ENCODE measurements at places on chromosomes 12 and 14.
A peak's percentile ranks its signal among the peaks of the same experiment; 100 is the strongest.

GRCh38 chr14:91252871-91253794 lies 8.6 kb upstream of the GPR68 start:
- no peak for DNase-seq

DNA sequence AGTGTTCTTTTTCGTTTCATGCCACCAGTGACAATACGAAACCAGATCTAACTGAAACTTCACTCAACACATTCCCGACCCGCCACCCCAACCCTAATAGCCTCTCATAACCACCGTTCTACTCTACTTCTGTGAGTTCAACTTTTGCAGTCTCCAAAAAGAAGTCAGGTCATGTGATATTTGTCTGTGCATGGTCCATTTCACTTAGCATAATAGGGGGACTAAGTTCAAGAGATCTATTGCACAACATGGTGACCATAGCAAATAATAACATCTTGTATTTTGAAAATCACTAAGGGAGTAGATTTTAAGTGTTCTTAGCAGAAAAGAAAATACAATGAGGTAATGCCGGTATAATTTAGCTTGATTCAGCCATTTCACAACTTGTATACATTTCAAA lies 376.4 kb downstream of the DIO2 start:
- no peak for DNase-seq

- DNase-seq: no peak
Measured at GRCh38 chr12:57216014-57216911, at the start of gene NXPH4. TSS of gene NXPH4 (plus strand) at chr12:57216794. CDS start at chr12:57216970, 176 bp downstream.

DNA sequence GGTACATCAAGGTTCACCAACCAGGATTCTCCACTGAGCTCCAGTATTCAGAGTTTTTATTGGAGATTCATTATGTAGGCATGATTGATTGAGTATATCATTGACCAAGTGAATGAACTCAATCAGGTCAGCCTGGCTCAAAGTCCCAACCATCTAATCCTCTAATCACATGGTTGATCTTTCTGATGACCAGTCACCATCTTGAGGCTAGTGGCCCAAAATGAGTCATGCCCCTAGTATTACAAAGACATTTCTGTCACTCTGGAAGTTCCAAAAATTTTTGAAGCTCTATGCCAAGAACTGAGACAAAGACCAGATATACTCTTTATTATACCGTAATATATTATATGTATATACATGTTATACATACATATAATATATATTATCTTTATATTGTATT lies 75.9 kb upstream of the ATF7IP start:
- DNase-seq: no peak

GRCh38 chr14:71625175-71625574 lies 307.1 kb upstream of the RGS6 start:
- no peak for DNase-seq

DNA sequence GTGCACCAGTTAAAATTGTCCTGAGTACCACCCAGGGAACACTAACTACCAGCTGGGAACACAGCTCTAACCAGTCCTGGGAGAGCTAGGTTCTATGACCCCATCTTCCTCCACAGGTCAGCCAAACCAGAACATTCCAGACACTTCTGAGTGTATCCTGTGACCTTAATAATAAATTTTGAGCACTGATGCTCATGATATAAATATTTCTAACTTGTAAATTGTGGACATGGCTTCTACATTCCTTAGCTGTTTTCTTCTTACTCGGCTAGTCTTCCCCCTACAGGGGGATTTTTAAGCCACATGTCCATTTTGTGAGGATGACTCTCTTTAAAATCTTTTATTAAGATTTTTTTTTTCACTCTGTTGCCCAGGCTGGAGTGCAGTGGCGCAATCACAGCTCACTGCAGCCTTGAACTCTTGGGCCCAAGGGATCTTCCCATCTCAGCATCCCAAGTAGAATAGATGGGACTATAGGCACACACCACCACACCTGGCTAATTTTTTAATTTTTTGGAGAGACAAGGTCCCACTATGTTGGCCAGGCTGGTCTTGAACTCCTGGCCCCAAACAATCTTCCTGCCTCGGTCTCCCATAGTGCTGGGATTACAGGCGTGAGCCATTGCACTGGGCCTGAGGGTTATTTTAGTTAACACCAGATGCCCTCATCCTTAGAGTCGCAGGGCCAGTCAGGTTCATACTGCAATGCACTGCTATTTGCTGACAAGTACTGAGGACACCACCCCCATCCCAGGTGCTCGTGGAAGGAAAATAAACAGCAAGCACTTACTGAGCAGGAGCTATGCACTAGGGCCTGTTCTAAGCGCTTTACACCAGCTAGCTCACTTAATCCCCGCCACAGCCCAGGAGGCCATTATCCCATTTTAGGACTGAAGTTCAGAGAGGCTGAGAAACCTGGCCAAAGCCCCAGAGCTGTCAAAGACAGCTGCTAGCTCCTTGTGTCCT lies 142.6 kb upstream of the NCOR2 start:
- no peak for DNase-seq

DNA sequence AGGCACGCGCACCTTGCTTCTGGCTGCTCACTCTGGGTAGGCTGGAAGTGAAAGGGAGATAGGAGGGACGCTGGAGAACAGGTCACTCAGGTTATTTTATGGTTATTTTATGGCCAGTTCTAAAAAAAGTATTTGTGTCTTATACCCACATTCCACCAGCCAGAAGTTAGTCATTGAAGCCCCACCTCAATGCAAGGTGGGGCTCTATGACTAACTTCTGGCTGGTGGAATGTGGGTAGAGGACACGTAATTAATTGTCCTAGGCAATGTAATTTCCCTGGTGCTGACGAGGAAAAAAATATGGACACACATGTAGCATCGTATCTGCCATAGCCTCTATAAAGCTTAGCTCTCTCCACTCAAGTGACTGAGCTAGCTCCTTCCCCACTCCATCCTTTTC lies 104.9 kb downstream of the PDZRN4 start:
- no peak for DNase-seq

DNA sequence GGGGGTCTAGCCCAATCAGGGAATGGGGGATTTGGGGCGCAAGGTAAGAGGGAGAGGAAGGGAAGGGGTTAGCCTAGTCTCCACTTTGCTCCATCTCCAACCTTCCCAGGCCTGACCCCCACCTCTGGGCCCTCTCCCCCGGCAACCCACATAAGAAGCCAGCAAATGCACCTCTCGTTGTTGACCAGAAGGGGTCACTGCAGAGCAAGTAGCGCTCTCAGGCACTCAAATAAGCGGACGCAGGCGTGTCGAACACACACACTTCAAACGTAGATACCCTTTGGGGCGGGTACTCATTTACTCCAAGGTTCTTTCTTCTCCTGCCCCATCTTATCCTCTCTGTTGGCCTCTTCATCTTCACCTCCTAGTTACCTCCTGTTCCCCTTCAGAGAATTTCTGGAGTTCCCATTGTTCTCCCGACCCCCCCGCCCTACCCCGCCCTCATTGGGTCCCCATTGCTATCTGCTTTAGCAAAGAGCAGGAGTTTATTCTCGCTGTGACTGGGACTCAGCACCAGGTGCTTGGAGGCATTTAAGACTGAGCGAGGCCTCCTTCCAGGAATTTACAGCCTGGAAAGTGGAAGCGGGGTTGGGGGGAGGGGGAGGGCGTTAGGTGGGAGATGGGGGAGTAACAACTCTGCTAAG lies 1.5 kb upstream of the SRRM4 start:
- DNase-seq: no peak

- no peak for DNase-seq
Measured at GRCh38 chr14:92789457-92790089, 4.5 kb upstream of the GOLGA5 start.

GRCh38 chr14:36455241-36455627 lies 64.8 kb downstream of the NKX2-1 start:
- DNase-seq: no peak

DNA sequence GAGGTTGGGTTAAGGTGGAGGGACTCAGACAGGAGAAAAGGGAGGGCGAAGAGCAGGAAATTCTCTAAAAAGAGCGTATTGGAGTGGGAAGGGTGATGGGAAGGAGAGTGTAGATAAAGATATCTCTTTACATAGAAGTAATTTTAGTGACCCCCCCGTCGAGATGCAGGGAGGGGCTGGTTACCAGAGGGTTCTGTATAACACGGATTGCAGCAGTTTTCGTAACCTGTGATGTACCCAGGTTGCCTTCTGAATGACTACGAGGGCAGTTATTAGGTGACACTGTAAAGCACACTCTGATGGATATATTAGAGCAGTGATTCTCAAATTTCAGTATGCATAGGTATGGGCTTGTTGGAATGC lies 443 bp downstream of the DNAL1 start:
- DNase-seq: no peak

DNA sequence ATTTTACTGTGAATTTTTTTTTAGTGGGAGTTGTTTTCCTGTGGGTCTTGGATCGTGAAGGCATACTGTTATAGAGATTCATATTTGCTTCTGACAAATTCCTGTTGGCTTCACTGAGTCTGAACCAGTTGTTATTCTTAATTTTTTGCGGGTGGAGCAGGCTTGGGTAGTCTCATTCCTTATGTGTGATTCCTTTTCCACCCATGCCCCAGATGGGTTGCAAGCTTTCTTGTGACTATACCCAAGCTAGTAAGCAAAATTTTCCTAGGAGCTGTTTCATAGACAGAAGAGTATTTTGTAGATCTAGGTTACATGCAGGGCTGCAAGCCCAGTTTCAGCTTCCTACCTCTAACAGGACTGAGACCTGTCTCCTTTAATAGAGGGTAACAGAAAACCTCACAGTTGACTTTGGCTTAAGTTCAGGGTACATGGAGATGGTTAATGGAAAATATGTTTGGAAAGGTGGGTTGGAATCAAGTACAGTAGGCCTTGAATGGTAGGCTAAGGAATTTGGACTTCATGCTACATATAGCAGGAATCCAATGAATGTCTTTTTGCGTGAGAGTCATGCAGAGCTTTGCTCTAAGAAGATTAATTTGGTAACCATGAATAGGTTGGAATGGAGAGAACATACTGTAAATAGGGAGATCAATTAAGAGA lies 29.0 kb downstream of the TRMT5 start:
- no peak for DNase-seq

GRCh38 chr14:55518391-55518790 lies 61.6 kb upstream of the KTN1 start:
- DNase-seq: no peak

- DNase-seq: no peak
Measured at GRCh38 chr14:104658325-104658712, 31.1 kb upstream of the INF2 start.

DNA sequence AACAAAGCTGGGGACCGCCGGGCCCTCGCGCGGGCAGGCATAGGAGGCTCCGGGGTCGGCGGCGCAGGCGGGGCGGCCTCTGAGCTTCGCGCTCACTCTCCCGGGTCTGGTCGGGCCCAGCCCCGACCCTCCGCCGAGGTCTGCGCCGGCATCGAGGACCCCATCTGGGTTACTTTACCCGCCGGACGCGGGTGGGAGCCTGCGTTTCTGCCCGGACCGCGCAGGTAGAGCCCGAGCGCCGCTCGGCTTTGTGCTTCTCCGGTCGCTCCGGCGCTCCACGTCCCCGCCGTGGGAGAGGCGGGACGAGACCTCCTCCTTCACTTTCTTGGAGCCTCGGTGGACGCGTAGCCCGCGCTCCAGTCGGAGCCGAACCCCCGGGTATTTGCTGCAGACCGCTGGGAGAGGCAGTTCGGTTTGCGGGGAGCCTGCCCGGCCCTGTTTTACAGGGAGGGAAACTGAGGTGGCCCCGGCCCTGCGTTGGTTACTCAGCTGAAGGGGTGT lies 63.2 kb downstream of the FBXL14 start:
- DNase-seq: no peak

DNA sequence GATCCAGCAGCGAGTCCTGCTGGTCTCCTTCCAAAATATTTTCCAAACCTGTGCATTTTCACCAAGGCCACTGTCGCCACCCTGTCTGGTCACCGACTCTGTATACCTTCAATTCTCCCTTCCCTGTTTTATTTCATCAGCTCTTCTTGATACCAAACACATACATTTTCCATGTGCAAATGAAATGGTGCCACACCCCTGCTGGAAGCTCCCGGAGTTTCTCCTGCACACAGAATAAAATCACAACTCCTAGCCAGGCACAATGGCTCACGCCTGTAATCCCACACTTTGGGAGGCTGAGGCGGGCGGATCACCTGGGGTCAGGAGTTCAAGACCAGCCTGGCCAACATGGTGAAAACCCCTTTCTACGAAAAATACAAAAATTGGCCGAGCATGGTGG lies 14.0 kb downstream of the VSIG10 start:
- DNase-seq: no peak

- DNase-seq: no peak
Measured at GRCh38 chr12:13442457-13442856, 245.9 kb downstream of the EMP1 start.

GRCh38 chr12:3123729-3124128 lies 46.5 kb downstream of the TSPAN9 start:
- DNase-seq: peak; percentile 14

- no peak for DNase-seq
Measured at GRCh38 chr12:62799766-62800406, 135.1 kb downstream of the PPM1H start.

- no peak for DNase-seq
Measured at GRCh38 chr12:468671-469389, 9.1 kb downstream of the B4GALNT3 start.

GRCh38 chr12:59194794-59195193 lies 274.5 kb upstream of the LRIG3 start:
- no peak for DNase-seq

GRCh38 chr12:6748761-6749160 lies 4.2 kb downstream of the MLF2 start:
- no peak for DNase-seq

GRCh38 chr14:89397569-89398230 lies 19.3 kb downstream of the FOXN3 start:
- DNase-seq: no peak

DNA sequence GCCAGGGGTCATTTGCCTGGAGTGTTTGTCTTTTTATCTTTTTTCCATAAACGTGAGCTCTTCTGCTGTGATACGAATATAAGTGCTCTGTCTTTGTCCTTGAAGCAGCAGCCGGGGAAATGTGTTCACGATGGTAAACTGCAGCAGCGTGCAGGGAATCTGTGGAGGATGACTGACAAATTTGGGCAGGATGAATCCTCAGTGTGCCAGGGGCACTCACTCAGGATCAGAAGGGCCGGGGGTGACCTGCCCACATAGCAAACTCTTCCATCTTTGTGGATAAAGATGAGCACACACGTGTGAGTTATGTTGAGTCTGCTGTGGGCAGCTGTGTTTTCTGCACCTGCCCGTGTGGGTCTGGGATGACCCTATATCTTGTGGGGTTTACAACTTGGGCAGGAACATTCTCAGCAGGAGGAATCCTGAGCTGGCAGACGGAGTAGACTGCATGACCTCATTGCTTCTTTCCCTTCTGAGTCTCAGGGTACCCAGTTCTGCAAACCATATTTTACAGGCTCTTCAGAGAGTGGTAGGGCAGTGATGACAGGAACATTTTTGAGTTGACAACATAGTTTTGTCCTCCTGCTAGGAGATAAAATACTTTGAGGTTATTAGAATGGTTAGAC lies 711 bp downstream of the ANO4 start:
- DNase-seq: no peak

DNA sequence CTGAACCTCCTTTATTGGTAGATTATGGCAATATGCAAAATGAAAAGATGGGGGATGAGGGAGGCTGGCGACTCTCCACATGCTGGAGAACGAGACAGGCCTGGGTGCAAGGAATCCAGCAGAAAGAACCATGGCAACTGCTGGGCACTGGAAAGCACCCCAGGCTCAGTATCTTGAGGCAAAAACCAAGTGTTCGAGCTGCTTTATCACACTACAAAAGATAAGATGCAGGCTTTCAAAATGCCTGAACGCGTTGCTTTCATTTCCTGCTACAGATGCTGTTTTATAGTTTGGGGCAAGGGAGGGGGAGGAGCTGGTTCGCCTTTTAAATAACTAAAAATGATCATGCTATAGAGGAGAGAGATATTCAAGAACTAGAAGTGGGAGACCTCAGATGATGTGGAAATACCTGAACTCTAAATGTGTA lies 38.9 kb downstream of the NIN start:
- no peak for DNase-seq
